ENCODE measurements at places on chromosomes 2 and 18.

GRCh38 chr2:169619946-169620345 lies 35.8 kb downstream of the PPIG start:
- no peak for DNase-seq

GRCh38 chr2:150389447-150389846 lies 98.0 kb downstream of the RND3 start:
- DNase-seq: no peak

DNA sequence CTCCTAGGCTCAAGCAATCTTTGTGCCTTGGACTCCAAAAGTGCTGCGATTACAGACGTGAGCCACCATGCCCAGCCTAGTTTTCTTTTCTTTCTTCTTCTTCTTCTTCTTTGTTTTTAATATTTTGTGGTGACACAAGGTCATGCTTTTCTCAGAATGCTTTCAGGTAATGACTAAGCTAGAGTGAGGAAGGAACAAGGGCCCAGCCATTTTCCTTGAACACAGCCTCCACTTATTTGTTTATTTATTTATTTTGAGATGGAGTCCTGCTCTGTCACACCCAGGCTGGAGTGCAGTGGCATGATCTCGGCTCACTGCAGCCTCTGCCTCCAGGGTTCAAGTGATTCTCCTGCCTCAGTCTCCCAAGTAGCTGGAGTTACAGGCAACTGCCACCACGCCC lies 74.3 kb upstream of the ST3GAL5 start:
- no peak for DNase-seq

GRCh38 chr2:31922542-31923408 lies 88.0 kb downstream of the MEMO1 start:
- no peak for DNase-seq

GRCh38 chr2:72112401-72112800 lies 35.3 kb downstream of the CYP26B1 start:
- no peak for DNase-seq

- DNase-seq: no peak
Observed at GRCh38 chr2:67565761-67566160, 168.6 kb downstream of the ETAA1 start.

- no peak for DNase-seq
Observed at GRCh38 chr2:175002547-175003274, 2.5 kb downstream of the CHN1 start.

- no peak for DNase-seq
Observed at GRCh38 chr18:69035756-69036155, 237.9 kb downstream of the CCDC102B start.

- no peak for DNase-seq
Observed at GRCh38 chr2:200125444-200126284, 170.3 kb downstream of the MAIP1 start.

- DNase-seq: no peak
Observed at GRCh38 chr2:12616456-12617156, 100.1 kb upstream of the TRIB2 start.

GRCh38 chr2:45781464-45781811 lies 130.0 kb downstream of the PRKCE start:
- no peak for DNase-seq

DNA sequence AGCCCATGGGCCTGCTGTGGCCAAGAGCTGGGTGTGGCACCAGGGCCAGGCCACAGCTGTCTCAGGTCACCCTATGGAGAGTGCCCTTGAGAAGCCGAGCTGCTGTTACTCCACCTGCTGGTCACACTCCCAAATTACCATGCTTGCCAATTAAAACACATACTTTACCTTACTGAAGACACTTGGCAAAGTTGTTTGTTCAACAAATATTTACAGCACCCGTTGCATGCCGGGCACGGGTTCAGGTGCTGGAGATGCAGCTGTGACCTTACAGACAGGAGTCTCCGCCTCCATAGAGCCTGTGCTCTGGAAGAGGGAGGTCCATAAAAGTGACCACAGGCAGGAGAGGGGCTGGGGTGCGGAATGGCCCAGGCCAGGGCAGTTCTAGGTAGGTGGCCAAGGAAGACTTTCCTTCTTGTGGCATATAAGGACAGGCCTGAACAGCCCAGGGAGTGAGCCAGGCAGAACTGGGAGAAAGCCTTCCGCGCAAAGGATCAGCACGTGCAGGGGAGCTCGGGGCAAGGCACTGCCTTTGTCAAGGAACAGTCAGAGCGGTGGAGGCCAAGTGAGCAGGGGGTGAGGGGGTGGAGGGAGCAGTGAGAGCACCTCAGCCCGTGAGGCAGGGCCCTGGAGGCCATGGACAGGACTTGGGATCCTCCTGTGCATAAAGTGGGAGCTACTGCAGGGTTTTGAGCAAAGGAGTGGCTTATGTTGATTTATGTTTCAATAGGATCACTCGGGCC lies 23.6 kb upstream of the RBM44 start:
- no peak for DNase-seq

DNA sequence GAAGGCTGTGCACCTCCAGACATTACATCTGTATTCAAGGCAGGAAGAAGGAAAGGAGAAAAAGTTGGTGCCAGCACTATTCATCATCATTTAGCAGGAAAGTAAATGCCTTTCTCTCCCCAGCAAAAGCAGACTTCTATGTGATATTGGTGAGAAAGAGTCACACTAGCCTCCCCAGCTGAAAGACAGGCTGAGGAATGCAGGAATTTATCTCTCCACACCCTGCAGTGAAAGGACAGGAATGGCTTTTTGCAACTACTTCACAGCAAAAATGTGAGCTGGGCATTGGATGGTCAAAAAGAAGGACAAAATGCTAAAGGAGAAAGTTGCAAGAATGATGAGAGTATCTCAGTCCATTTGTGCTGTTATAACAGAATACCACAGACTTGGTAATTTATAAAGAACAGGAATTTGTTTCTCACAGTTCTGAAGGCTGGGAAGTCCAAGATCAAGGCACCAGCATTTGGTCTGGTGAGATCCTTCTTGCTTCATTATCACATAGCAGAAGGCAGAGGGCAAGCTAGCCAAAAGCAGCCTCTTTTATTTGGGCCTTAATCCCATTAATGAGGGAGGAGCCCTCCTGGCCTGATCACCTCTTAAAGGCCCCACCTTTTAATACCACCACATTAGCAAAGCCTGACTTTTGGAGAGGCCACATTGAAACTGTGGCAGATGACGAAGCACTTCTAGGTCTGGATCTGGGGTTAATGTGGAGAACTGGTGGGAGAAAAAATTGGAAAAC lies 388.1 kb upstream of the SLC14A2 start:
- DNase-seq: no peak

- no peak for DNase-seq
Observed at GRCh38 chr2:157319795-157320194, 5.8 kb downstream of the ERMN start.

DNA sequence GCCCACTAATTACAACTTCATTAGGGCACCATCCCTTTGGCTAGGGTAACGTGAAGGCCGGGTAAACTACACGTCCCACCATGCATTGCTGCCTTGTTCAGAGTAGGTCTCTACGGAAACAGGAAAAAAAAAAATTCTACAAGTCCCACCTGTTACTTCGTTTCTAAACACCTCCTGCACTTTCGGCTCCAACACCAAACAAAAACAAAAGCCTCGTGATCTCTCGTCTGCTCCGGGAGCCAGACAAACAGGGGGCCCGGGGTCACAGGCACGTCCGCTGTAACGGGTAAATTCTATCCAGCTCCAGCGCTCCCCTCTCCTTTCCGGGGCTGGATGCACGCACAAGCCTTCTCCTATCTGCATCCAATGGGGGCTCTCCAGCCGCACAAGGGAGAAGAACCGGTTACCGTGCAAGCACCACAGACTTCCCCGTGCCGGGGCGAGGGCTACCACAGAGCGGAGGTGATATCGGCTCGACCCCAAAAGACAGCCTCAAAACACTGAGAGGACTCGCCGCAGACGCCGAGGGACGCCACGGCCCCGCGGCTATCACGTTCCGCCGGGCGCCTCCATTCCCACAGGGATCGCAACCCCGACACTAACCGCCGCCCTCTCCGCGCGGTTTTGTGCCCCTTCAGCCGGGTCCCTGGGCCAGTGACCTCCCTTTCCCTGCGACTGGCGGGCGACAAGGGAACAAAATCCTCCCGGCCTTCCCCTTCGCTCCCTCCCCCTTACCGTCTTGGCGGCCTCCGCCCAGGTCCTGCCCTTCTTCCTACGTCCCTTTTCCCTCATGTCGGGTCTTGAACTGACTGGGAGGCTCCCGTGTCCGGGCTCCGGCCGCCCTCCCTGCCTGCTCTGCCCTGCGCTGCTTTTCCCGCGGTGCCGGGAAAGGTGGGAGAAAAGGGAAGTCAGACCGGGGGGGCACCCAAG lies 591 bp downstream of the ASXL2 start:
- peak; percentile 52 for DNase-seq

DNA sequence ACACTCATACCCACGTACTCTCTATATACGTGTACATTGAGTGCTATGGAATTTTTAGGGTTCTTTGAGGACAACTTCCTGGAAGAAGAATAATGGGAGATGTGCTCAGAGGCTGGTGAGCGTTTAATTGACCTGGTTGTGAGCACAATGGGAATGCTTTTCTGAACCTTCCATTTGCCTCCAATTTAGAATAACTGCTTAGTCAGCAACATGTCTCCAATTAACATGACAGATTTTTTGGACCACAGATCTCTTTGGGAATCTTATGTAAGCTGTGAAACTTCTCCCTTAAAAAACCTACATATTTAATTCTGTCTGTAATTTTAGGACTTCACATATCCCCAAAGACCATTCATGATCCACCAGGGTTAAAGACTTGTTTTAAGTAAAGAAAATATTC lies 166.7 kb upstream of the TNP1 start:
- DNase-seq: no peak

DNA sequence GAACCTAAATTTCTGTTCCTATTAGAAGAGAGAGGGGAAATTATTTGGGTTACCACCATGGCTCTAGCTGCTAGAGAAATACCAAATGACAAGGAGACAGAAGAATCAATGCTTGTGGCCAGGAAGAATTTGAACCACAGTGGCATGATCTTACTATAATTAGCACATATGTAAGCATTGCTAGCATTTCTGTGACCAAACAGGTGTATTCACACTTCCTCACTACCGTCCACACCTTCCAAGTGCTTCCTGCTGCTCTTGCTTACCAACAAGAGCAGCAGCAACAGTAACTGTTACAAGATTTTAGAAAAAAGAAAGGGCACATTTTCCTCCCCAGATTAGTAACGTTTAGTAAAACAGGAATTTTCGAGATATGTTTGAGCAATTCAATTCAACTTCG lies 60.5 kb downstream of the CDH7 start:
- no peak for DNase-seq

DNA sequence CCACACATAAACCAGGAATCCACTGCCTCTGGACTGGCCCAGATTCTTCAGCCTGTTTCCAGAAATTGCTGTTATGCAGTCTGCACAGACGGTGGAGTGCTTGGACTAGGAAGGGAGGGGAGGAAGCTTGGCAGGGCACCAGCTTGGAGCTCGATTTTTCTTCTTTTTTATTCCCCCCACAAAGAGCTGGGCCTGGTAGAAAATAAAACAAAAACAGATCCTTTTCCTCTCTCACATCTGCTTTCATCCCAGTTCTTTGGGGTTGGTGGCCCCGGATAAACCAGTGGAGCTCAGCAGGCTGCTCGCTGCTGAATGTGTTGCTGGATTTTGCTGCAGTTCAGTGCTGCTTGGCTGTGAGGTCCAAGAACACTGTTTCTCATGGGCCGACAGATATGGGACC lies 16.0 kb downstream of the LRRTM1 start:
- no peak for DNase-seq

- DNase-seq: no peak
Observed at GRCh38 chr2:6748406-6749067, 117.2 kb downstream of the CMPK2 start.

DNA sequence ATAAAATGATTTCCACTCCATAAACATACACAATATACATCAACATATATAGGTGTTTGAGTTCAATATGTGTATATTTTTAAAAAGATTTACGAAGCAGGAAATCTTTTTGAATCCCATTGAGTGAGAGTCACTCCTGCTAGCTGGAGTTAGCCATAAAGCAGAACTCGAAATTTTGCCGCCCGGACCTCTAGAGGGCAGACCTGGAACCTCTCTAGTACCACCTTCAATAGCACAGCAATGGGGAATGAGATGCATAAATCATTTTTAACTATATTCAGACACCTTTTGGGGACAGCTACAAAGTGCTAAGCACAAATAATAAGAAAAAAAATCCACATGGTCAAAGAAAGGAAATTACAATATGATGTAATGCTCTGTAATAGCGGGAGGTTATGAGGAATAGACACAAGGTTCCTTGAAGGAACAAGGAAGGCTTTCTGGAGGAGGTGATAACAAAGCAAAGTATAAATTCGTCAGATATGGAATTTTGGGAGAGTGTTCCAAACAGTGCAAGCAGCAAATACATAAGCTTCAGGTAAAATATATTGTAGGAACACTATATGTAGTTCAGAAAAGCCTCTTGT lies 533.4 kb downstream of the ERBB4 start:
- DNase-seq: no peak

All from renal cortex interstitium (tissue), 15 donors.